ENCODE measurements at places on chromosomes 12 and 14.
A peak's percentile ranks its signal among the peaks of the same experiment; 100 is the strongest.

GRCh38 chr12:58695263-58695662 lies 225.0 kb downstream of the LRIG3 start:
- DNase-seq: no peak

DNA sequence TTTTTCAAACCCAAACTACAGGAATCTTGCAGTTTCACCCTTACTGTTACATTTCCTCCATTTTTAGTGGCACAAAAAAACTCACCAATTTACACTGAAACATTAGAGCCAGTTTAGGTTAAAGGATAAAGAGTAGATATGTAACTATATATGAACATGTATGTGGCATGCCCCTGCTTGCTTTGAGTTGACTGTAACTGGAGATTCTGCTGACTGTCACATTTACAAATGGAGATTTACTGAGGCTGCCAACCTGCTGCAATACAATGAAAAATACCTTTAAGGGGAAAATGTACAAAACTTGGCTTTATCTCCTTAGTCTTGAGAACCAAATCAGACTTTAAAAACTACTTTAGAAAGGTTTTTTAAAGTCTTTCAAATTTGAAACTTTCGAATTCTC lies 28.3 kb downstream of the STON2 start:
- peak; percentile 83 for DNase-seq

- DNase-seq: no peak
Measured at GRCh38 chr14:21043387-21043973, 1.3 kb downstream of the RNASE7 start.

- no peak for DNase-seq
Measured at GRCh38 chr12:46489951-46490388, 117.4 kb upstream of the SLC38A2 start.

DNA sequence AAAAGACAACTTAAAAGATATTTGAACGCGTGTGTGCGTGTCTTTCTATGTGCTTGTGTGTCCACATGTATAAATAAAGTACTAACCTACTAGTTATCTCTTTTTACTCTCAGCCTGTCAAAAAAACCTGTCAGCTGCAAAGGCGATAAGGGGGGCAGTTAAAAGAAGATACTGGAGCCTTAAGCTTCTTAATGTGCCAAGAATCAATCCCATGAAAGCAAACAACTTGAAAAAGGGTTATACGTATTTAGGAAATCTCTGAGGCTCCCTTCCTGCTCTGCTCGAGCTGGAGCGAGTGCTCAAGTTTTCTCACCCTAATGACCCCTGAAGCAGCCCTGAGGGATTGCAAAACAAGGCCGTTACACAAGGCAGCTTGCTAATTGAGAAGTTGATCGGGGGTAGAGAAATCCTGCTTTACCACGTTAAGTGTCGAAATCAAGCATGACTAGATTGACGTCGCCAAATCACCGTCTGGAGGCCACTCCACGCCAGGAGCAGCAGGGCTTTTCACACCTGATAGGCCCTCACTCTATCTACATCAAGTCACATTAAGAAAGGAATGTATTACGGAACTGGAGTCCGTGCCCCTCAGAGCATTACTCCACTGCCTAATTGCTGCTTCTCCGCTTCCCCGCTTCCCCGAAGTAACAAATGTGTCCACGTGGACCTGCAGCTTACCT lies 32.4 kb downstream of the LMO3 start:
- DNase-seq: peak; percentile 96

DNA sequence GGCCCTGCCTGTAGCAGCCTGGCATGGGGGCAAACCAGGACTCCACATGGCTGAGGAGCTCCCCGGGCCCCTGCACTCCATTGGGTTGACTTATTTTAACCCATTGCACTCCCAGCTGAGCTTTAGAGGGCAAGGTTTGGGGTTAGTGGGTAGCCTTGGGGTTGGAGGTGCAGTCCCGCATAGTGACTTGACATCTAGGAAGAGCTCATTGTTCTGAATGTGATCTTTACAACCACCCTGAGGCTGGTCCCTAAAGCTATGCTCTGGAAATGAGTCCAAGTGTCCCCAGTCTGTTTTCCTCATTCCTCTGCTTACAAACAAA lies 36.4 kb downstream of the NFKBIA start:
- DNase-seq: no peak

DNA sequence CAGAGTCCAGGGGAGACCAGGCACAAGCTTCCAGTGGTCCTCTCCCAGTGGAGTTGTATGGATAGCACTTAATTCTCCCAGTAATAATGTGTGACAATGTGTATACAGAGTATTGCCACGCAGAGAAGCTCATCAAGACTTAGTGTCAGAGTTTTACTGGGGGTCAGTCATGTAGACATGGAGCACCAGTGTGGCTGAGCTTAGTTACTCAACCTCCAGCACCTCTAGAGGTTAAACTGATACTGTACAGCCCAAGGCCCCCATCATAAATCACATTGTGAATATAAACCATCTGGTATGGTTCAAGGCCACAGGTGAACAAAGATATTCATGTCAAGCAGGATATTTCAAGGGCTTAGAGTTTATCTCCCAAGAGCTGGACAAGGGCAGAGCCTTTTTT lies 378.1 kb upstream of the TMPO start:
- DNase-seq: no peak

DNA sequence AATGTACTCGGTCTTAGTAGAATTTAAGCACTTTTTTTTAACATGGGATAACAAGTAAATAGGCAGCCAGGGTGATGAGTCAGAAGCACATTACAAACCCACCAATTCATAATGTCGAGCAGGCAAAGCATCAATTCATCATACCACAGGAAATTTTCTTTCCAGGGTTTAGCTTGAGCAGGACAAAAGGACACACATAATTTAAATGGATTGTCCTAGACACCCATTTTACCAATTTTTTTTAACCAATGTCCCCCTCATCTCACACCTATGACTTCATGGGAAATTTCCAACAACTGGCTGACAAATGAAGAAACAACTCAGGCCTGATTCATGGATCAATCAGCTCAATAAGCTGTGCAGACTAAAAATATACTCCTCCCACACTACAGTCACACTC lies 58.8 kb upstream of the FOXG1 start:
- DNase-seq: peak; percentile 71

DNA sequence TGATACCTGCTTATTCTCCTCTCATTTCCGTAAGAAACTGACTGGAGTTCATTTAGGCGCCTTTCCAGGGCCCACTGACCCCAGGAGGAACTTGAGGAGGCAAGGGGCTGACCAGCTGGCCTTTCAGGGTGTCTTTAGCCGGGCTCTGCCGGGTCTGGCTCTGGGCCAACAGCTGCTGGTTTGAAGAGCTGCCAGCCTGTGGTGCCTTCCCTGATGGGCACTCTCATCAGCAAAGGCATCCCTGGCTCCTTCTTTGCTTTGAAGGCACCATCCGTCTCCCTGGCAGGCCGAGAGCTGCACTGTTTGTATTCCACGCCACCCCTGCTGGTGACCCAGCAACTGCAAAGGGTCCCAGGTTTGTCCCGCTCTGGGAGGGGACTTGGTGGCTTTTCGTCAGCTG lies 42.0 kb downstream of the IQSEC3 start:
- no peak for DNase-seq

- no peak for DNase-seq
Measured at GRCh38 chr14:48373981-48374380, 698.6 kb upstream of the MDGA2 start.

DNA sequence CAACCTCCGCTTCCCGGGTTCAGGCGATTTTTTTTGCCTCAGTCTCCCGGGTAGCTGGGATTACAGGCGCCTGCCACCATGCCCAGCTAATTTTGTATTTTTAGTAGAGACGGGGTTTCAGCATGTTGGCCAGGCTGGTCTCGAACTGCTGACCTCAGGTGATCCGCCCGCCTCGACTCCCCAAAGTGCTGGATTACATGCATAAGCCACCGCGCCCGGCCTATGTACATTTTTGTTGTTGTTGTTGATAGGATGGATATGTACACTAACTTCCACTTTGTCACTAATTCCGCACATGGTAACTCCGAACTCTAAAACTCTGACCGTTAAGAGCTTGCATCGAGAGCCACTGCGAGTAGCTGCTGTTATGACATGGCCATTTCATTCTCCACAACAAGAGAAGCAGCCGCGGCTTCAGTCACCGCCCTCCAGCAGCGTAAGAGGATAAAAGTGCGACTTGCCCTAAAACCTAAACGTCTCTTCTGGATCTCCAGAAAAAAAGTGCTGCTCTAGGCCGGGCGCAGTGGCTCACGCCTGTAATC lies 742 bp upstream of the MARS1 start:
- DNase-seq: no peak

GRCh38 chr14:33432407-33433023 lies 493.8 kb downstream of the NPAS3 start:
- peak; percentile 37 for DNase-seq

DNA sequence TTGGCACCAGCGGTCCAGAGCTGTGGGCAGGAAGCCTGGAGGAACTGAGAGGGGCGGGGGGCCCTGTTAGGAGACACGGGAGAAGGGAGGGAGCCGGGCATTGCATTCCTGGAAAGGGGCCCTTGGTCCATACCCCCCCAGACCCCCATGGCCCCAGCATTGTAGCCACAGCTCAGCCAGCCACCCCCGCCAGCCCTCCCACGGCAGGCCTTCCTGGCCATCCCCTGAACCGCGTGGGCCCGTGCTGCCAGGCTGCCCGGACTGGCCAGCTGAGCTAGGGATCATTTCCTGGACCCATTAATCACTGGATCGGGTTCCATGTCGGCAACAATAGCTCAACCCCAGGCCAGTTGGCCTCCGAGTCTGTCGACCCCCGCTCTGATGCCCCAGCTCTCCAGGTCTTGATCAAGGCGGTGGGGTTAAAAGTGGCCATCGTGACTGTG lies 39.8 kb upstream of the DIO3 start:
- DNase-seq: no peak

DNA sequence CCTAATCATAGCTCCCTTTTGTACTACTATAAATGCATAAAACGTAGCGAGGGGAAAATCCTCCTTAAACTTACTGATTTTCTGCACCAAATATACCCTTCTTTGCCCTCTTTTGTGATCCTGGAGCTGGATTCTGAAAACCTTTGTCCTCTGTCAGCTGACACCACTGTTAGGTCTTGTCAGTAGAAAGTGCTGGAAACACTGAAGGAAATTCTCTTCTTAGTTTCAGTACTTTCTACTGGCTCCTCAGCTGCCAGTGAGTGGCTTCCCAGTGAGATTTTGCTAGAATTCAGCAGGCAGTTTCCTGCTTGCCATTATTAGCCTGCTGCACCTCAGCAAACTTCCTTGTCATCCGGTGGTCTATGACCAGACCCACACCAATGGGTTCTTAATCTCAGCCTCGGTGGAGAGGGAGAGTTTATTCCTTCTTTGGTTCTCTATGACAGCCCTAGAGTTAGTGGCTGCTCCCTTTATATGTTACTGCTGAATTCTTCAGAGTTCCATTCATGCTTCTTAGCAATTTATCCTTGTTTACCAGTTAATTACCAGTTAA lies 476.2 kb downstream of the FSCB start:
- DNase-seq: no peak

- no peak for DNase-seq
Measured at GRCh38 chr12:90896821-90897220, 58.2 kb downstream of the CCER1 start.

DNA sequence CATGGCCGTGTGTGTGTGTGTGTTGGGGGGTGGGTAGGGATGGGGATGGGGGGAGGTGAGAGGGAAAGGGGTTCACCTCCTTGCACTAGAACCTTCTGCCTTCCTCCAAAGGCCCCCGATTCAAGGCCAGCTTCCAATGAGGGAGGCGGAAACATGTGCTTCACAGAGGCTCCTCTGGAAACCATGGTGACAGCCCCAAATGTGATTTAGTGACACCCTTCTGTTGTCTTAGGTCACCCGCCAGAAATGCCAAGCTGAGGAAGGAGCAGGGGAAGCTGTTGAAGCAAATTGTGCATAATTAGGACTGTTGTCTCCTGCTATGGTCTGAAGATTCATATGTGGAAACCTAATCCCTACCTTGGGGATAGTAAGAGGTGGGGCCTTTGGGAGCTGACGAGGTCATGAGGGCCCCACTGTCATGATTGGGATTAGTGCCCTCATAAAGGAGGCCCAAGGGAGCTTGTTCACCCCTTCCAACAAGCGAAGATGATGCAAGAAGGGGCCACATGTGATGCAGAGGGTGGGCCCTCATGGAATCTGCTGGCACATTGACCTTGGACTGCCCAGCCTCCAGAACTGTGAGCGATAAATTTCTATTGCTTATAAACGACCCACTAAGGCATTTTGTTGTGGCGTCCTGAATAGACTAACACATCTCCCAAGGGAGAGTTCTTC lies 95.2 kb downstream of the AACS start:
- DNase-seq: no peak

DNA sequence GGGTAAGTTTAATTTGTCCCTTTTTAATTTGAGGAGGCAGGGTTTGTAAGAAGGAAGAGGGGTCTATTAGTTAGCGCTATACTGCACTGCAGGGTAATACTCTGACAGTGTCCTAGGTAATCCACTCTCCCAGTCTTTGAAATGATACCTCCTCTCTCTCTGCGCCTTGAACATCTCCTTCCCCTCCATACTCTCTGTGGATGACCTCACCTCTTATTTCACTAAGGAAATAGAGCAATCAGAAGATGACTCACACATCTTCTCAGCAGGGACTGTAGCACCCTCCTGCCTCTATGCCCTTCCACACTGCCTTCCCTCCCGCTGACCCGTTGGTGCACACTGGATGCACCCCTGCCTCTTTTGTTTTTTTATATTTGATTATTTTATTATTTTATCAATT lies 94.2 kb downstream of the GRIP1 start:
- peak; percentile 49 for DNase-seq

DNA sequence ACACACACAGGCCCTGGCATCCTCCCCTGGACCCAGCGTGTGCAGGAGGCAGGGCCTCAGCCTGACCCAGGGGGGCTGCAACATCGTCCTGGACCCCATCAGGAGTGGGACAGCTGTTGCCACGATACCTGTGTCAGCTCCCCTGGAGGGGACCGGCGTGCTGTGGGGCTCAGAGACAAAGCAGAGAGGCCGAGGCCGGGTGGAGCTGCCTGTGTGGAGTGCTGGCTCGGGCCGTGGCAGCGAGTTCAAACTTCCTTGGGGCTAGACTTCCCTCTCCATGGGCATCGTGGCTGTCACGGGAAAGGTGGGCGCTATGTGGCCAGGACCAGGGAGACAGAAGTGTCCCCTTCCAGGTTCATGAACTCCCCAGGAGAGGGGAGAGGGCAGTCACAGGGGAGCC lies 155.0 kb upstream of the SFSWAP start:
- no peak for DNase-seq
